Glomerular endothelial cell (primary cell): ENCODE measurements at places on chromosomes 4 and X.
A peak's percentile ranks its signal among the peaks of the same experiment; 100 is the strongest.

DNA sequence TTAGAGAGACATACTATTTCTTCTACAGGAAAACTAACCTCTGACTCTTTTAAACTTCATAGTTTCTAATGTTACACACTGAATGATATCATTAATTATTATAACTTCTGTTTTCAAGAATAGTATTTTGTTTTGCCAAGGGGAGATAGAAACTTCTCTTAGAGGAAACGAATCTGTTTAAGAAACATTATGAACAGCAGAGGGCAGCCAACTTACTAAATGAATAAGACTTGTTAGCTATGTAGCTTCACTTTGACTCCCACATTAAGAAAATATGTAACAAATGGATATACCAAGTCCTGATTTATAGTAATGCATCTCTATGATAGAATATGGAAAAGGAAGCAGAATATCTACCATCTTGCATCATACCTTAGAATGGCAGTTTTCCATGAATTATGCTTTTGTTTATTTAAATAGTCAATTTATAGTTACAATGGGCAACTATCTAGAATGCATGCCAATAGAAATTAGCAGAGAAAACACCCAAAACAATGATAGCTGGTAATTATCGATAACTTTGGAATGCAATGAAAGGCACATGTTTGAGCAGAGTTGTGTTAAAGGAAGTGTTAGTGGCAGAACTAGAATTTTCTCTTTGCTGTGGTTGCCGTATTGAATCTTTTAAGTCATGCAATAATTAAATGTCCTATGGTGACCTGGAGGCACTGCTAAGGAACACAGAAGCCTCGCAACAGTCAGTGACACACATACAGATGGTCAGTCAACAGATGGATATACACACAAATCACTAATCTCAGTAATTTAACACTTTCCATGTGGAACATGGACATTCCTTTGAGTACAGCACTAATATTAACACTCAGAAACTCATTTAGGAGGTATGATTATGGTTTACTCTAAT lies 105.7 kb upstream of the PDLIM3 start:
- peak; percentile 66 for DNase-seq

GRCh38 chr4:117814277-117815246 lies 219.7 kb upstream of the NDST3 start:
- DNase-seq, result no peak

GRCh38 chrX:118148737-118149136 lies 32.1 kb upstream of the KLHL13 start:
- DNase-seq, result no peak

DNA sequence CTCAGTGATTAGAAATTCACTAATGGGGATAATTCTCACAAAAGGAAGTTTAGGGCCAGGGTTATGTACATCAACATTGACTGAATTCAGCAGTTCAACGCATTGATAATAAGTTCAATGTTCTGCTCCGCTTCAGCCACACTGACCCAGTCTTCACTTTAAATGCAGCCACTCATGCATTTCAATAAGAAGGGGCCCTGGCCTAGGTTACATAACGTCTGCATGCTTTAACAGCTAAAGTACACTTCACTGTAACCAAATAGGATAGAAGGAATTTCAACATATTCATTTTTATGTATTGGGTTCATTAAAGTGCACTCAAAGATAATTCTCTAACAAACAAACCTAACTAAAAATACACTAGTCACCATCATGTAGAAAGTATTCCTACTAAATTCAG lies 12.8 kb upstream of the TSPAN7 start:
- DNase-seq, result no peak

- DNase-seq, result no peak
Observed at GRCh38 chrX:154032160-154032559, 12.5 kb upstream of the IRAK1 start.

DNA sequence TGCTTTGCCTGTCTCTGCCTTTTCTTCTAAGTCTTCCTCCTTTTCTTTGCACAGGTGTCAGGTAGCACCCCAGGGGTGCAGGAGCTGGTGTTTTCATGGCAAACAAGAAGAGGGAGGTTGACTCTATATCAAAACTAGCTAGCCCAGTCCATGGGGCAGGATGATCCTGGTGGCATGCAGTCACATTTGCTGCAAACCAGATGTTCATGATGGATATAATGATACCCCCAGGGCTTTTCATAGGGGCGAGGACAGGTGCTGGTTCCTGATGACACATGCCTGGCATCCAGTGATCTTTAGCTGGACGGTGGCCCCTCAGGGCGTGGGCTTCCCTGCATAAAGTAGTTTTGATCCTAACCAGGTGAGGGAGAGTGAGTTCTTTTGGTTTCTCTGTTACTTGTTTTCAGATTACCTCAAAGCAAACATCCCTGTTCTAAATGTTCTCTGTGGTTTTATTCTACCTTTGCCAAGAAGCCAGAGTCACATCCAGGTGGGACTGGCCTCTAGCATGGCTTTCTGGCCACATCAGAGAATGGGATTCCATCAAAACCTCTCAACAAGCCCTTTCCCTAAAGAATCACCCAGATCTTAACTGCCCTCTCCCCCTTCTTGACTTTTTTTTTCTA lies 11.2 kb upstream of the UBA6 start:
- DNase-seq, result no peak
